ENCODE measurements at places on chromosomes 7 and 10.

- no peak for DNase-seq
Measured at GRCh38 chr10:132096863-132097478, 31.2 kb downstream of the JAKMIP3 start.

- no peak for DNase-seq
Measured at GRCh38 chr10:132562916-132563456, 25.4 kb downstream of the INPP5A start.

DNA sequence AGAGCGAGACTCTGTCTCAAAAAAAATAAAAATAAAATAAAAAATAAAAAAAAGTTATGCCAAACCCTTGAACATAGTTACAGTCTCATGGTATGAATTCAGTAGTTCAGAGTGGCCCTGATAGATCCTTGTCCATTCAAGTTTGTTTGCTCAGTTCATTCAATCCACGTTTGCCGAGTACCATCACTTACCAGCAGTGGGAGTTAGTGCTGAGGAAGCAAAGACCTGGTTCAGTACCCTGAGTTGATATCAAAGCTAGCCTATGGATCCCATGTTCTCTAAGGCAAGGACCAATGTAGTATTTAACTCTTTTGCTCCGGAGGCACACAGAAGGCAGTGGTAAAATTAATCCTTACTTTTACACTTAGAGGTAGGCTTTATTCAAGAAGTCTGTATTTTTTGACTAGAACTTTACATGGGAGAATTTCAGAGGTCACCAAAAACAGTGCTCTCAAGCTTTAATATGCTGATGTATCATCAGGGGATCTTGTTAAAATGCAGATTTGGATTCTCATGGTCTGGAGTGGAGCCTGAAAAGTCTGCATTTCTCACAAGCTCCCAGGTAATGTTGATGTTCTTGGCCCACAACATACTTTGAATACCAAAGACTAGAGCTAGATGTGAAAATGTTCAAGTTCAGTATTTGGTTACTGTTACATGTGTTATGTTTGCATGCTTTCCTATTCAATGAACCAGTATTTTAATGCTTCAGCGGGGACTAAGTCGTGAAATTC is 38.1 kb upstream of the HBP1 start:
- DNase-seq = no peak

DNA sequence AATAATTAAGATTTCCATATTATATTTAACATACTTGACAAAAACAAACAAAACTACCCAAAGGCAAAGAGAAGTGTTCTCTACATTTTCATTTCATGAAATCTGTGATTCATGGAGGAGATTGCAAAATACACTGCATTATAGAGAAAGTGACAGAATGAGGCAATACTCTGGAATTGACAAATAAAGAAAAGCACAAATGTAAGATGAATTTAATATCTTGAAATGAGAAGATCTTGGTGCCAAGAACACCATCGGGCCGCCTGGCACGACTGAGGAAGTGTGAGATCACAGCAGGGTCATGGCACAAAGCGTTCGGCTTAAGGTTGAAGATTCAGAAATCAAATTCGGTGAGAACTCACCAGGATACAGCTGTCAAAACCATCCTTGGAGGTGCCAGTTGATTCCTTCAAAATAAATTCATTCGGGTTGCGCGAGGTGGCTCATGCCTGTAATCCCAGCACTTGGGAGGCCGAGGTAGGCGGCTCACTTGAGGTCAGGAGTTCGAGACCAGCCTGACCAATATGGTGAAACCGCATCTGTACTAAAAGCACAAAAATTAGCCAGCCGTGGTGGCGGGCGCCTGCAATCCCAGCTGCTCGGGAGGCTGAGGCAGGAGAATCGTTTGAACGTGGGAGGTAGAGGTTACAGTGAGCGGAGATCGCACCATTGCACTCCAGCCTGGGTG is 174.0 kb upstream of the PFKP start:
- DNase-seq = no peak

DNA sequence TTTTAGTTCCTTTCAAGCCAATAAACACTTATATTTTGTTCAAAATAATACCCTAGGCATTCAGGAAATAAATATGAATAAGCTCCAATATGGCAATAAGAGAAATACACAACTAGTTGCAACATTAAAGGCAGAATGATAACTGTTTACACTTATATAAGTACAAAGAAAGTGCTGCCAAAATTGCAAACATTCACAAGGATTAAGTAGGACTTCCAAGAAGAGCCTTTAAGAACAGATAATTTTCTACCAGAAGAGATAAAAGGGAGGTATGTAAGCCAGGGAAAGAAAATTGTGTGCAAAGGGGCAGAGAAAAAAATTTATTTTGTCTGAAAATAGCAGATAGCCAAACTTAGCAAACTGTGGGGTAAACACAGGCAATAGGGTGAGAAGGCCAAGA is 83.8 kb downstream of the CTNNA3 start:
- DNase-seq = no peak

DNA sequence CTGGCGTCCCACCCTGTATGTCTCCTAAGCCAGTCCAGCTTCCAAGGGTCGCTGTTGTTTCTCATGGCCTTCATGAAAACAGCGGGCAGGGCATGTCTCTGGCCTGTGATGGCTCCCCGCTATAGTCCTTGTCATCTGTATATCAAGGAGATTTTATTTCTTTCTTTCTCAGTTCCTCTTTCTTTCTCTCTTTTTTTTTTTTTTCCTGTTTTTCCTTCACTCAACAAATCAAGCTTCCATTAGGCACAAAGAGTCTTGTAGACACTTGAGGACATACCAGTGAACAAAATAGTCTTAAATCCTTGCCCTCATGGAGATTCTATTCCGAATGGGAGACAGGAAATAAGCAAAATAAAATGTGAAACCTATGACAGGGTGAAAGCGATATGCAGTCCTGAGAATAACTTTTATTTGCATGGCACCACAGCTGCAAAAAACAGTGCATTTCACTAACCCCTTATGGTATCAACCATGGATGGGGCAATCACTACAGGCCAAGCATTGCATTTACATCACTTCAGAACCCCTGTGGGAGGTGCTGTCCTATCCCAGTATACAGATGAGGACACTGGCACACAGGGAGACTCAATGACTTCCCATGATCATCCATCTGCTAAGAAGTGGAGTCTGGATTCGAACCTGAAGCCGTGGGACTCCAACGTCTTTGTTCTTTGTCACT is 50.7 kb downstream of the SYPL1 start:
- no peak for DNase-seq

DNA sequence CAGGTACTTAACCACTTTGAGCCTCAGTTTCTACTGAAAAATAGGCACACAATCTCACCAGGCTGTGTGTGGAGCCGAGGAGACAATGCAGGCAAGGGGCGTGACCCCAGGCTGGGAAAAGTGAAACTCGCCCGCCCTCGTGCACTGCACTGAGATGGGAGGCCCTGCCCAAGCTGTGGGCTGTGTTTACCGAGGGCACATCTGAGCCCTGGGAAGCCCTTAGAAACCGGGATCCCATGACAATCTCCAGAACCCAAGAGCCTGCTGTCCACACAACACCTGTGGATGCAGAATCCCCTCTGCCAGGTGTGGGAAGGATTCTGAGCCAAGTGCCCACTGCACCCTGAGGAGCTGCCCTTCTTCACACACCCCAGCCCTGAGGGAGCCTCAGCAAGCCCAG is 198.3 kb downstream of the GRID1 start:
- DNase-seq = no peak

- peak; percentile 70 for DNase-seq
Measured at GRCh38 chr10:43299579-43299978, 32.7 kb upstream of the RASGEF1A start.

DNA sequence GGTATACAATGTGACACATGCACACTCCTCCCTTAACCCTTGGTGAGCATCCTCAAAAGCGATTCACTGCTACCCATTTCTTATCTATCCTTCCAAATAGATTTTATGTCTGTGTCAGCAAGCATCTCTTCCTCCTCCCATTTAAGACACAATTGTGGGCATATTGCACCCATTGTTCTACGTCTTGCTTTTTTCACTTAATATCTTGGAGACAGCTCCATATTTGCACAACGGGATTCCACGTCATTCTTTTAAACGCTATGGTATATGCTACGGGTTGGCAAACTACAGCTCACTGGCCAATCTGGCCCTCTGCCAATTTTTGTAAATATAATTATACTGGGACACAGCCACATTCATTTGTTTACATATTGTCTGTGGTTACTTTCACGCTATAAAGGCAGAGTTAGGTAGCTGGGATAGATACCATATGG is 88.6 kb downstream of the RNF216 start:
- DNase-seq = no peak

- DNase-seq = no peak
Measured at GRCh38 chr7:143229054-143229790, 7.4 kb downstream of the TAS2R40 start.

DNA sequence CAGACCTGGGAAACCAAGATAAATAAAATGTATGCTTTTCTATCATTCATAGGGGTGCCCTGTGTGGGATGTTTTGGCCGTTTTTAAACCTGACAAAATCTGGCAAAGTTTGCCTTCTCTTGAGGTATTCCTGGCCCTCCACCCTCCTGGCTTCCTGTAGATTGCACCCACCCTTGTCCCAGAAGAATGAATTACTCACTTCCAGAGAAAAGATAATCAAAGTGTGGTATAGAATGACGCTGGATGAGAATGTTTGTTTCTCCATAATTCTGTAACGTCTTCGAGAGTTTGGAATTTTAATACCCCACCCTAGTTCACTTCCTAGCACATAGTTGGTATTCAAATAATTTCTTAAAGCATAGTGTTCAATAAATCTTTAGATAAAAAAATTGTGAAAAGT is 519.7 kb upstream of the PFKP start:
- DNase-seq = no peak

- DNase-seq = no peak
Measured at GRCh38 chr10:106304056-106304455, 860.5 kb downstream of the SORCS1 start.

- DNase-seq = no peak
Measured at GRCh38 chr10:72890086-72890485, 3.5 kb upstream of the OIT3 start.

- no peak for DNase-seq
Measured at GRCh38 chr7:99422186-99422585, 13.4 kb downstream of the BUD31 start.
